ENCODE measurements at places on chromosomes 4 and X.
A peak's percentile ranks its signal among the peaks of the same experiment; 100 is the strongest.

DNA sequence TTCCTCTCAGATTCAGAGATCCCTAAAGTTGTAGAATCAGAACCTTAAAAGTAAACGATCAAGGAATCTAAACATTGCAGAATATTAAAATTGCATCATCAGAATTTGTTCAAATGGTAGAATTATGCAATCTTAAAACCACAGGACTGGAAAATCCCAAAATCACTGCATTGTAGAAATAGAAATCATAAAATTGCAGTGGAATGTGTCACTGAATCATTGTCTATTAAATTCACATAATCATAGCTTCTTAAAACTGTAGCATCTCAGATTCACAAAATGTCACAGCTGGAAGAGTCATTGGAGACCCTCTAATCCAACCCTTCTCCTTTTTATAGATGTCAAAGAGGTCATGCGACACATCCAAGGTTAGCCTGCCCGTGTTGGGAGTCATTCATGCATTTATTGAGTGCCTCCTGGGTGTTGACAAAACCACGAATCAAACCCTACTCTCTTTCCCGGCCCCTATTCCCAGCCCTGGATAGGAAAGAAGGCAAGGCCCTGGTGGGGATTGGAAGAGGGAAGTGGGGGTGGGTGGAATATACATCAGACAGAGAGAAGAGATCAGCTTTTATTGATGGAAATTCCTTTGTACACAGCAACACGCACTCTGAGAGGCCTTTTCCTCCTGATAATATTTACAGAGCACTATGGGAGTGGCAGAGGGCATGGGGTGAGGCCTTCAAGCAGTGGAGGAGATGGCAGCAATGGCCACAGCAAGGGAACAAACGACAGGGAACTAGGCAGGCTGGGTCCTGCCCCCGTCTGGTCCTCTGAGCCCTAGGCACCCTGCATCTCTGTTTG is 15.4 kb downstream of the IQSEC2 start:
- no peak for DNase-seq

- no peak for DNase-seq
Measured at GRCh38 chrX:13404364-13404763, 84.5 kb upstream of the ATXN3L start.

DNA sequence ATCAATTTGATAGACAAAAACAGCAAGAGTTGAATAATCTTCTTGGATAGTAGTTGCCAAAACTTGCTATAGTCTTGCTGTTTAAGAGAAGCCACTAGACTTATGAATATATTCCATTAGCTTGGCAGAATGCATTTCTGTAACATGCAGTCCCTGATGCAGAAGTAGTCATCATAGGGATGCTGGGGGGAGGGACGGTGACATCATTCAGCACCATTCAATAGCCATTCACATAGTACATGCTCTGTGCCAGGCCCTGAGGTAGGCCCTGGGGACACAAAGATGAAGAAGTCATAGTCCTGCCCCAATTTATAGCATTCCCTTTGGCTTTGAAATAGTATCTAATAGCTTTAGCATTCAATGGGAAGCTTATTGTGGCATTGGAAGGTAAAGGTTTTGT is 185.5 kb upstream of the AFF2 start:
- DNase-seq = no peak

DNA sequence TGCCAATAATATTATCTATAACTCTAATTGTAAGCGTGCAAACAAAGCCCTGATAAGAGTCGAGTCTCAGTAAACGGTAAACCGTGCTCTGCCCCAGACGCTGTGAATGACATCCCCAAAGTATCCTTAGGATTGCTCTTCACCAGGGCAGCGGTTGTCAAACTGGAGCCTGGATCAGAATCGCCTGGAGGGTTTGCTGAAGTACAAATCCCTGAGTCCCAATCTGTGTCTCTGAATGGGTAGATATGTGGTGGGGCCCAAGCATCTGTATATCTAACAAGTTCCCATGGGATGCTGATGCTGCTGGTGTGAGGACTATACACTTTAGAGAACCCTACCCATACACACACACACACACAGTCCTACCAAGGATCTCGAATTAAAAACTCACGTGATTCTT is 813 bp upstream of the APBB2 start:
- no peak for DNase-seq

GRCh38 chr4:156929386-156930105 is 42.1 kb downstream of the PDGFC start:
- DNase-seq = no peak

GRCh38 chrX:136953867-136954787 is 73.6 kb upstream of the RBMX start:
- no peak for DNase-seq

DNA sequence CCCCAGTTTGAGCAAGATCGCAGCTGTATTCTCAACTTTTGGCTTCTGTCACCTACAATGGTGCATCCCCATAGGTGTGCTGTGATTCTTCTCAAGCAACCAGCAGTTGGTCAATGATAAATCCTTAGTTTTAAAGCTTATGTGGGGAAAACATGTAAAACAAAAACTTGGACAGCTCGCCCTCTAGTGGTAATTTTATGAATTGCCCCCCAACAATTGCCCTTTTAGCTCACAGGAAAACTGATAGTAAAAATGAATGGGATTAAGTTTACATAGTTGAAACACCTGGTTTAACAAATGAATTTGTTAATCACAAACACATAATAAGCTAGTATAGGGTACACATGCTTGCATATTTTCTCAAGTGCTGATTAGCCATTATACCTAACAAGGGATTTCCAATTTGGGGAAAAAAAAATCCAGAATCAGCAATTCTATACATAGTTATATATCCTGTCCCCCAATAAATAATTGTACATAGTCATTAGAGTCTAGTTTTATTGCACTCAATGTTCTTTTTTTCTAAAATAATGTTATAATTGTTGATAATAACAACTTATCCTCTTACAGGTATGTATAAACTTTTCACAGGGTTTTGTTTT is 30.1 kb downstream of the TEX13A start:
- DNase-seq = peak; percentile 1

DNA sequence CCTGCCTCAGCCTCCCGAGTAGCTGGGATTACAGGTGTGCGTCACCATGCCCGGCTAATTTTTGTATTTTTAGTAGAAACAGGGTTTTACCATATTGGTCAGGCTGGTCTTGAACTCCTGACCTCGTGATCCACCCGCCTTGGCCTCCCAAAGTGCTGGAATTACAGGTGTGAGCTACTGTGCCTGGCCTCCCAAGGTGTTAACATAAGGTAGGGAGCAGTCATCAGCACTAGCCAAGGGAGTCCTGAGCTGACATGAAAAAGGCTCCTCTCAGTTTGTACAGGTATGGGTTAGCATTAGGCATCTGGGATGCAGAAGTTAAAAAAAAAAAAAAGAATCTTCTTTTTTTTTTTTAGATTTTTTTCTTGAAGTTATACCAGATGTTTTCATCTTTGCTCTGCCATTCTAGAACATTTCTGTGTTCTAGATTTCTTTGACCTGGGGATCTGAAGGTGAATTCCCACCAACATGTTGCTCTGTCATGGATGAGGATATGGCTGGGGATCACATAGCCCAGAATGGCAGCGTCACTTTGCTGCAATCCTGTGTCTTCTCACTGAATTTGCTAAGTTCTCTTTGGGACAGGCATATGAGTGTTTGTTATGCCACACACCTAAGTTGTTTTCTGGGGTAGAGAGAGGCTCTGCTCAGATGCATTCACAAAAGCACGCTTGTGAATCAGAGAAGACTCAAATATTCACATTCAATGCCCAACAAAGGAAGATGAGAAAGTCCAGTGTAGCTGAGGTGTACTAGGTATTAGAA is 24.4 kb upstream of the PLA2G12A start:
- peak; percentile 54 for DNase-seq
